Dorsolateral prefrontal cortex (tissue), 122 donors: ENCODE measurements at places on chromosomes 11 and 22. TPM values are rescaled to one million over a fixed set of nuclear protein-coding genes. Genes with fewer than 3 reads are reported as not detected.

DNA sequence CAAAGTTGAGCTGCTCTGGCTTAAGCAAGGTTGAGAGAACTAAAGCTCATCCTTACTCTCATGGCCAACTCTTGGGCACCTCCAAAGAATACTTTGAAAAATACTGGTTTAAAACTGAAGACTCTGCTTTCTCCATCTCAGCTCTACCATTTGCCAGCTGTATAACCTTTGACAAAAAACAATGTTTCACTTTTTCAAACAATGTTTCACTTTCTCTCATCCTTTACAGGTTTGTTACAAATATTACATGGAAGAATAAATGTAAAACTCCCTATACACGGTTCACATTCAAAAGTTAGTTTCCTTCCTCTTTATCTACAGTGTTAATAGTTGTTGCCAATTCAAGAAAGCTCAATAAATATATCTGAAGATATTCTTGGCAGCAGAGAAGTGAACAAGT lies 19.2 kb downstream of the AMBRA1 start:
- no peak for DNase-seq

DNA sequence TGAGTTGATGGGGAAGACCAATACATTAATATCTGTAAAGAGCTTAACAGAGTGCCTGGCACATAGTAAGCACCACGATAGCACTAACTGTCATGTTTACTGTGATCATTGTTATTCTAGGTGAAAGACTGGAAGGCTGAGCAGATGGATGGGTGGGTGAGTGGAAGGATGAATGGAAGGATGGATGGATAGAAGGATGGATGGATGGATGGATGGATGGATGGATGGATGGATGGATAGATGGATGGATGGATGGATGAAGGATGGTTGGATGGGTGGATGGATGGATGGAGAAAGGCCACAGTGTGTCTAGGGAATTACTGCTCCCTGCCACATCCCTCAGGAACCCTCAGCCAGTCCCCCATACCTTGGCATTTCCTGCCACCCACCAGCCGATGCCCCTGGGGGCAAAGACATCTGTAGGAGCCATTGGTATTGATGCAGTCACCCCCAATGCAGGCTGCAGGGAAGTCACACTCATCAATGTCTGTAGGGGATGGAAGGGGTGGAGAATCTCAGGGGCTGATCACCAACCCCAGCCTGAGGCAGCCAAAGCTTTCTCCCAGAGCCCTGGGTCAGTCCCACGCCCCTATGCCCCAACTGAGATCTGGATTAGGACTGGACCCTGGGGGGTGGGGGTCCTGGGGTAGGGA lies 15.3 kb downstream of the LTBP3 start:
- no peak for DNase-seq

- no peak for DNase-seq
Measured at GRCh38 chr11:19919050-19919561, 206.5 kb downstream of the NAV2 start.

GRCh38 chr11:8403310-8403709 lies 139.6 kb upstream of the LMO1 start:
- DNase-seq = no peak

- DNase-seq = no peak
Measured at GRCh38 chr11:105000797-105001196, 22.2 kb downstream of the CASP5 start.

LDHAL6A gene
- 0.74 TPM for total RNA-seq

DNA sequence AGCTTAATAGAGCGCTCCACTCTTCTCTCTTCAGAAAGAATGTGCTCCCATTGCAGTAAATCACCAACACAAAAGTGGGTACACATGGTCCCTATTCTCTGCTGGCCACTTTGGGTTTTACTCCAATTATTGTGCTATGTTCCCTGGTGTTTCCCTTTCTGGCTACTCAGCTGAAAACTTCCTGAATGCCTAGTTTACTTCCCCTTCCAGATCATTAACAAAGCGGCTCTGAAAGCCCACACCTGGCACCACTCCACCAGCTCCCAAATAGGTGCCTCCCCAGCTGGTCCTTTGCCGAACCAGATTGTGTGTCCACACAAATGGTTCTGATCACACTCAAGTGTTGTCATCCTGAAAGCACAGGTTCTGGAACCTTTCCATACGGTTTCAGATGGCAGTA lies 443.7 kb downstream of the NTM start:
- no peak for DNase-seq

DNA sequence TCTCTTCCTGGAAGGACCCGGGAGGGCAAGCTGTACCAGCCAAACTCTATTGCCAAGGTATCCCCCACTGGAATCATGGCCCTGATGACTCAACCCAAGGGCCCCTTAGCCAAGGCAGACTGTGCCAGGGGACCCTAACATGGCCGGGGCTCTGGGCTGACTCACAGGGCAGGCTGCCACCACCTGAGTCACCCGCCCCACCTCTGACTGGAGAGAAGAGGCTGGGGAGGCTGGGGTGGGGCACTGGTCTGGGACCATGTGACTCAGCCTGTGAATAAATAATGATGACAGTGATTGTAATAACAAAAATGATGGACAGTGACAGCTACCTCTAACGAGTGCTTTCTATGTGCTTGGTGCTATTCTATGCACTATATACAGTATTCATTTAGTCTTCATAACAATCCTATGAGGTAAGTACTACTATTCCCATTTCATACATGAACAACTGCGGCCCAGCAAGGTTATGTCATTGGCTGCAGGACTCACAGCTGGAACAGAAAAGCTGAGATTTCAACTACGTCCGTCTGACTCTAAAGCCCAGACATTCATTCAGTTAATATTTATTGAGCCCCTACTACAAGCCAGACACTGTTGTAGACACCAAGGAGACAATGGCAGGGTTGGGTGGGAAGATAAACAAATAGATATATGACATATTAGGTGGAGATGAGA lies 84.2 kb downstream of the FBXO7 start:
- DNase-seq = no peak

DNA sequence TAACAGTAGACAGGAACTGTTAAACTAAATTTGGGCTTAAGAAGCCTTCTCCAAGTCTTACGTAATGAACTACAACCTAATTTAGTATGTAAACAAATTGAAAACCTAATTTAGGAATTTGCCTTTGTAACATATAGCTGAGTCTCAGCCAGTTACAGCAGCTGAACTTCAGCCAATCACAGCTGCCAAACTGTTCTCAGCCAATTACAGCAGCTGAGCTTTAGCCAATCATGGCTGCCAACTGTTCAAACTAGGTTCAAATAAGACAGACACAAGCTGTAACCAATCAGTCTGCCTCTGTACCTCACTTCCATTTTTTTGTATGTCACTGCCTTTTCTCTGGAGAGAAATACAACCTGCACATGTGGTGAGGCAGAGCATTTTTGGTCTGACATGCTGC lies 95.0 kb upstream of the CD44 start:
- DNase-seq = no peak

DNA sequence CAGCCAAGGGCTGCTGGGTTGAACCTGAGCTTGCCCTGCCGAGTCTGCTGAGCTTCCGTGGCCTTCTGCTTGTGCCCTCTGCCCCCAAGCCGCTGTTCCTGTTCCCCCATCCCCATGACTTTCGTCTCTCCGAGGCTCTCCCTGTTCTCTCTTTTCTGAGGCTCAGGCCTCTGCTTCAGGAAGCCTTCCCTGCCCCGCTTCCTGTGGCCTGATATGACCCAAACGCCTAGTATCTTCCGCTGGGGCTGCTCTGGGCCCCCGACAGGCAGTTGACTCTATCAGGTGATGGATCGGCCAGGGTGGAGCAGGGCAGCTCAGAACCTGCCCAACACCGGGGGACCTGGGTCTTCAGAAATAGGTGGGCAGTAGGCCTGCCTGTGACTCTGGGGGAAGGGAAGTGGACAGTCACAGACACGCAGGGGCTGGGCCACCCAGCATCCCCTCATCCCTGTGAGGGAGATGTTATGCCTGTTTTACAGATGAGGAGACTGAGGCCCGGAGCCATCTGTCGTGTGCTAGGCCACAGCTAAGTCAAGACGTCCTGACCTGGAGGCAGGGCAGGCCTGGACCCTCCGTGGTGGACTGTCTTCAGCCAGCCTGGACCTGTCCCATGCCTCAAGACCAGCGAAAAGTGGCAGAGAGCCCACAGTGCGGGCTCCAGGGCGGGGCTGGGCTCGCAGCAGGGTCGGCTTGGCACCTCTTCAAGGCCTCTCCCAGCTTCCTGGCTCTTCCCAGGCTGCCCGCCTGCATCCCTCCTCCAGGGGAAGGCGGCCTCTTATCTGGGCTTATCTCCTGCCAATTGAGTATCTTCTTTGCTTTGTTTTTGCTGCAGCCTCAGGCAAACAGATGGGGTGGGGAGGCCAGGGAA lies 16.2 kb downstream of the BAD start:
- no peak for DNase-seq

DNA sequence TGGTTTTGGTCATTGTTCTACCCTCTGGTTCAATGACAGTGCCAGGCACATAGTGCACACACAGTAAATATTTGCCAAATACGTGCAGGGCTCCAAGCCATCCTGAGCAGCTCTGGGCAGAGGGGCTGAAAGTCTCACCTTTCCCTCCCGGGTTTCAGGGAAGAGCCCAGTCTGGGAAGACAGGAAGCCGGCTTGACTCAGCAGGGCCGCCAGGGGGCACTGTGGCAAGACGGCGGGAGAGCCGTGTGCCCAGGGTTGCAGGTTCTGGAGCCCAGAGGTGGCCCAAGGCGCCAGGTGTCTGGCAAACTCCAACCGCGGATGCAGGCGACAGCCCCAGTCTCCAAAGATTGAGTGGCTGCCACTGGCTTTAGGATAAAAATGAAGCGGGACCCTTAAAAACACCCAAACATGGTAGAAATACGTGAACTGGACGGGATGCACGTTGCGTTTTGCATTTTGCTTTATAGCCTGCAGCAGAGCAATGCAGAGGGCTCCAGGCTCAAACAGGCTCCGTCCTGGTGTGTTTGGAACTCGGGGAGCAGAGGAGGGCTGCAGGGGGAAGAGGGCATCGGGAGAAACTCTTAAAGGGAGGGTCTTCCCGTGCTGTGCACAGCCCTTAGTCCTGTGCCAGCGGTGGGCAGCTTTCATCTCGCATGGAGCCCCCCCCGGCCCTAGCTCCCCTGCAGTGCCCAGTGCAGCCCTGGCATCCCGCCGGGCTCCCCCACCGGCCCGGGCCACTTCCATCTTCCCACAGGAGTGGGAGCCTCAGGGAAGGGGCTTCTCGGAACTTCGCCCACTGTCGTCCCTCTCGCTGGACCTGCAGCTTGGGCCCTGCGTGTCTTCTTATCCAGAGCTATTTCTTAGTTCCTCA lies 10.7 kb downstream of the KRTAP5-5 start:
- no peak for DNase-seq
